ENCODE measurements at places on chromosomes 6 and 20.

DNA sequence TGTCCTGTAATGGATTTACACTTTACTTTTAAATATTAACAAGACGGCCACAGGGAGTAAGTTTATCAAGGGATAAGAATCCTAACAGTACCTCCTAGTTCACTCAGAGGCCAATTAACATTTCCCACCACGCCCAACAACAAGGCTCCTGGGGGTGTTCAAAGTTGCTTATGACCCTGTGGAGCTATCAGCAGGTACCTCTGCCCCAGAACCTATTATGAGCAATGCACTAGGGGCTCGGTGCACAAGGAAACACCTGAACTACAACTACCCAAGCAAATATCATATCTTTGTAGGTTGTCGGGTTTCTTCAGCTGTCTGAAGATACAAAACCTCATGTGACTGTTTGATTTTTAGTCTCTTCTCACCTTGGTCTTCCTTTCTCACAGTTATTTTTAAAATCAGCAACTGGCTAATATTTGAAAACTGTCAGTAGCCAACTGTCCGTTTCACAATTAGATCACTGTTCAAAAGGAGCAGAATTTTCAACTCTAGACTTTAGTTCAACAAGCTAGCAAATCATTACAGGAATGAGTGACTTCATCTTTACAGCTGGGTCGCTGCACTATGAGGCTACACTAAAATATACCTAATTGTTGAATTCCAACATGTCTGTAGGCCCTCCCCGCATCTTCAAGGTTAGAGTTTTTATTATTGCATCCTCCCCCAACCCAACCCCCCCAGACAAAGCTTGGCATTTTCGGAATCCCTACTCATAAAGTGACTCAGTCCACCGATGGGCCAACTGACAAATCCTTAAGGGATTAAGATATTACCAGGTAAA, 38.1 kb downstream of the B4GALT5 start:
- no peak for DNase-seq

- DNase-seq: no peak
Measured at GRCh38 chr20:61805365-61805764, 260.3 kb downstream of the TAF4 start.

- no peak for DNase-seq
Measured at GRCh38 chr20:16167423-16168130, 405.7 kb downstream of the KIF16B start.

DNA sequence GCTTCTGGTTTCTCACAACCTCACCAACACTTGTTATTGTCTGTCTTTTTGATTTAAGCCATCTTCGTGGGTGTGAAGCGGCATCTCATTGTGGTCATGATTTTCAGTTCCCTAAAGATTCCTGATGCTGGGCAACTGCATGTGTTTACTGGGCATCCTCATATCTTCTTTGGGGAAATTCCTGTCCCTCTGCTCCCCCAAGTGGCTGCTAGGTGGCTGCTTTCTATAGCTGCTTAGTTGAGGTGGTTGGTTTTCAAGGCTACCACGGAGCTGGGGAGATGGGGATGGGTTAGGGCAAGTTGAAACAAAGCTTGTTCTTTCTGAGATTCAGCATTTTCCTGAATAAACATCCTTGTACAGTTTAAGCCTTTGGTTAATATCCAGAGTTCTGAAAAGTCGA, 403.9 kb upstream of the SULF2 start:
- DNase-seq: peak; percentile 83

- no peak for DNase-seq
Measured at GRCh38 chr6:146337376-146337775, 206.3 kb upstream of the RAB32 start.
